Retina (tissue), 1 donor: ENCODE measurements at places on chromosomes 5 and 9.
A peak's percentile ranks its signal among the peaks of the same experiment; 100 is the strongest.

DNA sequence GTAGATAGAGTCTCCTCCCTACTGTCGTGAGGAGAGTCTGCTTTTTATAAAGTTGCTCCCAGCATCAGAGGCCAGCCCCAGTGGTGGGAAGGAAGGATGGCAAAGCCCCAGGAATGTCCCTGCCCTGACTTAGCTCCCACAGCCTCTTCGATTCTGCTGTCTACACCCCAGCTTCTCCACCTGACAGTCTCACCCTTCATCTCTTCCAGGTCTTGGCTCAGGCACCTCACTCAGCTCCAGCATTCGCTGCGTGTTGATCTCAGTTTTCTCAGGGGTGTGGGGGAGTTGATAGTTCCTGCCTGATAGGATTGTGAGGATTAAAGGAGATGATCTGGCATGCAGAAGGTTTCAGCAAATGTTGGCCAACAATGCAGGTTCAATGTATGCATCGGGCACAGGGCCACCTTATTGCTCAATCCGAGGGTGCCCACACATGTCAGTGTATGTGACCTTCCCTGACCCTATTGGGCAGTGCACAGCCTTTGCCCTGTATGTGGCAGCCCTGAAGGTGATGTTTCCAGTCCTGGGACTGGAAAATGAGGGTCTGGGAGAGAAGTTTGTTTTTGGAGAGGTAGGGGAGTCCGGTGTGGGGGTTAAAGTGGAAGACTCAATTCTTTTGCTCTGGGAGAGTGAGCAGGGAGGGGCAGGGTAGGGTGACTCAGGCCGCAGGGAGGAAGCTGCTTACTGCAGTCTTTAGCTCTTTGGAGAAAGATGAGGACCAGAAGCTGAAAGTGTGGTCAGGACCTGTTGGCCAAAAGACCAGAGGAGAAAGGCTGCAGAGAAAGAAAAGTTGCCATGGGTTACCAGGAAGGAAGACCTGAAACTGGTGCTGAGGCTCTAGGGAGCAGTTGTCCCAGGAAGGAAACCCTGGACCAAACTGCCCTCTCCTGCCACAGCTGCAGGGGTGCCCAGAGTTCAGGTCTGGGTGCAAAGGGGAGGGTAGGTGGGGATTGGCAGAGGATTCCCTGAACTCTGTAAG, 153.2 kb downstream of the MACROH2A1 start:
- peak; percentile 1 for DNase-seq

- no peak for DNase-seq
Measured at GRCh38 chr9:108549184-108549583, 306.6 kb downstream of the ACTL7B start.

DNA sequence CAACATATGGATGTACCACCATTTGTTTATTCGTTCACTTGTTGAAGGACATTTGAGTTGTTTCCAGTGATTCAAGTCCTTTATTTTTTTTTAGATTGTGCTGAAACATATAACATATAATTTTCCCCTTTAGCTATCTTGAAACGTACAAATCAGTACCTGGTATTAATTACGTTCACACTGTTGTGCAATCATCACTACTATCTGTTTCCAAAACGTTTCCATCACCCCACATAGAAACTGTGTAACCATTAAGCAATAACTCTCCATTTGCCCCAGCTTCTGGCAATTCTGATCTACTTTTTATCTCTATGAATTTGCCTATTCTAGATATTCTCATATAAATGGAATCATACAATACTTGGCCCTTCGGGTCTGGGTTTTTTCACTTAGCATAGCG, 116.0 kb downstream of the FGF1 start:
- no peak for DNase-seq

- DNase-seq = peak; percentile 79
Measured at GRCh38 chr9:125747053-125747764, at the start of gene PBX3. TSS of gene PBX3 (plus strand) at chr9:125747373.

DNA sequence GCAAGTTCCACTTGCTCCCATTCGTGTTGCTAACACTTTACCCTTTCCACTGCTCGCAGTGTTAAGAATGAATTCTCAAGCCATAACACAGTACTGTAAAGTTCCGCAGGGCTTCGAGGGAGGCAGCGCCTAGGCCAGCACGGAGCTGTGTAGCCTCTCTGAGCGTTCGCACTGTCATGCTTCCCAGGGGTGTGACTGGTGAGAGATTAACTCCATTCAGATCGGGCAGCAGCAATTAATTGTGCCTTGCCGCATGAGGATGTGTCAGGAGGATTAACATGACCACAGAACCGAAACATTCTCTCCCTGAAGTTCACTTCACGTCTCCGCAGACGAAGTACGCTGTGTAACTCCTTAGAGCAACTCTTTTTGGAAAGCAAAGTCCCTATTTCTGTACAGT, 23.2 kb downstream of the ZBTB34 start:
- DNase-seq = peak; percentile 29

DNA sequence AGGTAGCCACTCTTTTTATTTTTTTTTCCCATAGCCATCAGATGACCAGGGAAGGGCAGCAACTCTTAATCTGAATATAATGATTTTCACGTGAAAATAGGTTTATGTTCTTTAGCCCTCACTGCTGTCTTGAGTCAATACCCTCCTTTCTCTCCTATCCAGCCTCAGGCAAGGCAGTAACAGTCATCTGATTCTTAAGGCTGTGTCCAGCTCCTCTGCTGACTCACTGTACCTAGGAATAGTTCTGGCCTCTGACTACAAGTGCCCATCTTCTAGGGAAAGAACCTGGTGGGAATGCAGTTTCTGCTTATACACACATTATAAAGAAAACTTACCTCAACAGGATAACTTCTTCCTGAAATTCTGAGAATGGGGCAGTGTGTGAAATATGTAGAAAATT, 30.7 kb downstream of the DHX29 start:
- no peak for DNase-seq

DNA sequence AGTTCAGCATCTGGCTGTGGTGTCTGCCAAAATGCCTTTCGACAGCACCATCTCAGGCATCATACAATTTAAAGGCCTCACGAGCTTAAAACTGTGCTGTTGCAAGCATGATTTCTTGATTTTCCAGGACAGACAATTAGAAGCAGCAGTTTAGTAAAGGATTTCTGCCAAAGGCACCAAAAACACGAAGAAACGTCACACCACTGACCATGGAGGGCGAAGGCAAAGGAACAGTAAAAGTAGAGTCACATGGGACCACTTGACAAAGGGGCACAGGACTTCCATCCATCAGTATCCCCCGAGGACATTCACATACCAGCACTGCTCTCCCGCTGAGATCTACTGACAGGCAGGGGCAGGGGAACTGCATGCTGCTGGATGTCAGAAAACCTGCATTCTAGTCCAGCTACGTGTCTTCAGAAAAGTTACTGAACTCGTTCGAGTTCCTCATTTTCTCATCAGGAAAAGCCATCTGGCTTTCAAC, 70.4 kb upstream of the FBXW11 start:
- no peak for DNase-seq

- no peak for DNase-seq
Measured at GRCh38 chr5:150066901-150067396, 19.4 kb downstream of the CSF1R start.

GRCh38 chr9:126152622-126153362, 173.8 kb upstream of the MVB12B start:
- DNase-seq = no peak

GRCh38 chr9:84781458-84781857, 111.9 kb downstream of the NTRK2 start:
- DNase-seq = no peak
